ENCODE measurements at places on chromosomes 11 and 22.
A peak's percentile ranks its signal among the peaks of the same experiment; 100 is the strongest.

DNA sequence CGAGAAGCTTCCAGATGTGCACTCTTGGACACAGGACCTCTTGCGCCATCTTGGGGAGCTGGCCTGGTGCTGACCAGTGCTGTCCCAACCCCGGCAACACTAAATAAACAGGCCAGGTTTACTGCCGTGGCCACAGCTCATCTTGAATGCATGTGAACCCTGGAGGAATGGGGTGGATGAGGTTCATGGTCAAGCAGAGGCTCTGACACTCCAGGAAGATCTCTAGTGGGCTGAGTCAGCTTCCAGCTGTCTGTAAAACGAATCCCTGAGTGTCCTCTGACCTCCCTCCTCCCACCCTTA, 51.8 kb downstream of the ALX4 start:
- no peak for DNase-seq

DNA sequence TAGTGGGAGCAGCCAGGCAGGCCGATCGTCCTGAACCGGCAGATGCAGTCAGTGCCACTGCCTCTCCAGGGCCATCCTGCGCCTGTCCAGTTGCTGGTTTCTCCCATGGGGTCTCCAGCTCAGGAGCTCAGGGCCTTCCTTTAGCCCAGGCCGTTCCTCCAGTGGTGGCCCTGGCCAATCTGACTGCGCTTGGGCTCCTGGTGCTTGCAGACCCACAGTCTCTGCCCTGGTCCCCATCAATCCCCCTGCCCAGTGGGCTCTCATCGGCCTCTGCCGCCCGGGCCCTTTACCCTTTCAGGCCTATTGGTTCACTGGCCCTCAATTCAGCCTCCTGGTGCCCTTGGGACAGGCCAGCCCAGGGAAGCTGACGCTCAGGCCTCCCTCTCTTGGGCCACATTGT, 29.2 kb upstream of the TSKU start:
- DNase-seq = no peak

- no peak for DNase-seq
Observed at GRCh38 chr22:30209642-30210041, 36.9 kb downstream of the LIF start.

GRCh38 chr11:49221112-49221511, 12.7 kb upstream of the FOLH1 start:
- DNase-seq = no peak

GRCh38 chr22:37563153-37564081, 3.1 kb downstream of the CDC42EP1 start:
- peak; percentile 96 for DNase-seq

GRCh38 chr11:119567688-119568582, 145.0 kb upstream of the THY1 start:
- DNase-seq = peak; percentile 77

- DNase-seq = no peak
Observed at GRCh38 chr11:69771466-69771865, 3.7 kb downstream of the FGF4 start.

DNA sequence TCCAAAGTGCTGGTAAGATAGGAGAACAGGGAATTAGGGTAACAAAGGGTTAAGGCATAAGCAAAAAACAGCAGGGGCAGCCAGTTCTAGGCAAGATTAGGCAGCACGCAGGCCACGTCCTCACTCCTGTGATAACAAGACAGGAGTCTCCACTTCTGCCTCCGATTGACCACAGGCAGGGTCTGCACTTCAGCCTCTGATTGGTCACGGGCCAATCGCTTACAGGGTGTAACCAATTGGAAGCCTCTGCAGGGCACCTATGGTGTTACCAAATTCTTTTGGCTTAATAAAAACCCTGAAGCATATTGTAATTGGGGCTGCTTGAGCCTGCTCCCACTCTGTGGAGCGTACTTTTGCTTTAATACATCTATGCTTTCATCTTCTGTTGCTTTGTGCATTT, 12.2 kb upstream of the GSTP1 start:
- no peak for DNase-seq

DNA sequence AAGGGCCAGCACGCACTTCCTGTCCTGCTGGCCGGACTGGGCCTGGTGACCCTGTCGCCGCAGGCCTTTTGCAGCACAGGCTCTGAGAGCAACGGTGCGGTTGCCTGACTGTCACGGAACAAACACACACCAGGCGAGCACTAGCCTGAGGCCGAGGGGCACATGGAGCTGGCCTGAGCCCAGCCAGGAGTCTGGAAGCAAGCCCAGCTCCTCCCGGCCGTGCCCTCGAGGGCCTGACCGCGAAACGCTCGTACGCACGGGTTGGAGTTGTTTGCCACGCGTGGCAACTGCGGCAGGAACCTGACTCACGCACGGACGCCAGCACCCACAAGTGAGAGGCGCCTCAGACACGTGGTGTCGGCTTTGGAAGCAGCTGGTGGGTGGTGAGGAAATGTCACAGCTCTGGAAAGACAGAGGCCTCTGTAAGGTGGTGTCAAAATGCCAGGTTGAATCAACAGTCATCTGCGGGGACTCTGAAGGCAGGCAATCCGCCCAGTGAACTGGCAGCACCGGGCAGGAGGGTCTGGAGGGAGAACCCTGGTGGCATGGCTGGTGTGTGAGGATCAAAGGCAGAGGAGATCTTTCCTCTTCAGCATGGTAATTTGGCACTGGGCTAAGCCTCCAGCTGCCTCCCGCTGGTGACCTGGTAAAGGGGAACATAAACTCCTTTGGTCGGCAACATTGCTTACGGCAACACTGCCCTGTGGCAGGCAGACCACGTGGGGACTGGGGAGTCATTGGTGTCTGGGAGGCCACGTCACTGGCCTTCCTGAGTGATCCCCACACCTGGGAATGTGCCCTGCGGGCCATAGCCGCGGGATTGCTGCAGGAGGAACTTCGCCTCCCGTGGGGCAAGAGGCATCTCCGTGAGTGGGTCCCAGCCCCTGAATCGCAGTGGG, 15.3 kb upstream of the IL17REL start:
- DNase-seq = peak; percentile 38

DNA sequence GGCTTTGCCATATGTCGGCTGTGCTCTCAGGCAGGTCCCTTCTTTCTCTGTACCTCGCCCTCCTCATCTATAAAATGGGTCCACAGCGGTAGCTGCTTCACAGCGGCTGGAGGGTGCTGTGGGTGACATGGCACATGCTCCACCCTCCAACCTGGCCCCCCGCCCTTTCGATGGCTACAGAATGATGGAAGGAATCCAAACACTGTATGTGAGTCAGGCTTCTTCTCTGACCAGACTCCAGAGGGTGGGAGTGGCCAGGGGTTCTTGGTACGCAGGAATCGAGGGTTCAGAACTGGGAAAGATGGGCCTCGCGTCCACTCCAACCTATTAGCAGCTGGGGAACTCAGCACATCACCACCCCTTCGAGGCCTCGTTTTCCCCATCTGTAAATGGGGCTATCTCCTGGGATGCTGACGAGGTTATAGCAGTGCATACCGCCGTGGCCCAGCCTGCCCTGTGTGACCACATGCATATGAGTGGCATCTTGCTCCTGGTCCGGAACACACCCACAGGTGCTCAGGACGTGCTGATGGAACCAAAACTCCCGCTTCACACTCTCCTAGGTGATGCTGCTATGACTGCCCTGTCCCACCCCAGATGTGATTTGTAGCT, 26.4 kb downstream of the MN1 start:
- DNase-seq = no peak

DNA sequence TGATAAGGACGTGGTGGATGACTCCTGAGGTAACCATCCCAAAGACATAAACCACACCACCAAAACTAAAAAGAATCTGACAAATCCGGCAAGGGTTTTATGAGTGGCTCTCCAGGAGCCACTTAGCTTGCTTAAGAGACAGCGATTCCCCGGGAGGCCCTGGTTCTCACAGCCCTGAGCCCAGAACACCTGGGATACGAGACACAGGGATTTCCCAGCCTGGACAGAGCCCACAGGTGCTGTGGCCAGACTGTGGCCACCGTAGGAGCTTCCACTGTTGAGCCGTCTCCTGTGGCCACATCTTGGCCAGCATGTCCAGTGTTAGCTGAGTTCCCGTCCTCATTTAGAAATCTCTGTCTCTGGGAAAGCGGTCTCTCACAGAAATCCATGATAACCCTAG, 71.2 kb upstream of the ASPHD2 start:
- DNase-seq = no peak

GRCh38 chr11:111259896-111260295, 14.4 kb downstream of the POU2AF2 start:
- no peak for DNase-seq

DNA sequence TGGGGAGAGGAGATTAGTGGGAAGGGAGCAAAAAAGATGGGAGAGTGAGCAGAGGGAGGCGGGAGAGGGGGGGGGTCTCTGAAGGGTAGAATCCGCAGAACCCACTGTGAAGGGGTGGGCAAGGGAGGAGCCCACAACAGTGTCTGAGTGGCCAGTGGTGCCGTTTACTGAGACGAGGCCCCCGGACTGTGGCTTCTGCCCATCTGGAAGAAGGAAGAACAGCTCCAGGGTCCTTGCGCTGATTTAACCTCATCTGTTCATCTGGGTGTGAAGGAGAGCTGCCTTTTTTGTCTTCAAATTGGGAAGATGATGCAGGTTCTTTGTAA, 45.7 kb upstream of the ANO1 start:
- no peak for DNase-seq

DNA sequence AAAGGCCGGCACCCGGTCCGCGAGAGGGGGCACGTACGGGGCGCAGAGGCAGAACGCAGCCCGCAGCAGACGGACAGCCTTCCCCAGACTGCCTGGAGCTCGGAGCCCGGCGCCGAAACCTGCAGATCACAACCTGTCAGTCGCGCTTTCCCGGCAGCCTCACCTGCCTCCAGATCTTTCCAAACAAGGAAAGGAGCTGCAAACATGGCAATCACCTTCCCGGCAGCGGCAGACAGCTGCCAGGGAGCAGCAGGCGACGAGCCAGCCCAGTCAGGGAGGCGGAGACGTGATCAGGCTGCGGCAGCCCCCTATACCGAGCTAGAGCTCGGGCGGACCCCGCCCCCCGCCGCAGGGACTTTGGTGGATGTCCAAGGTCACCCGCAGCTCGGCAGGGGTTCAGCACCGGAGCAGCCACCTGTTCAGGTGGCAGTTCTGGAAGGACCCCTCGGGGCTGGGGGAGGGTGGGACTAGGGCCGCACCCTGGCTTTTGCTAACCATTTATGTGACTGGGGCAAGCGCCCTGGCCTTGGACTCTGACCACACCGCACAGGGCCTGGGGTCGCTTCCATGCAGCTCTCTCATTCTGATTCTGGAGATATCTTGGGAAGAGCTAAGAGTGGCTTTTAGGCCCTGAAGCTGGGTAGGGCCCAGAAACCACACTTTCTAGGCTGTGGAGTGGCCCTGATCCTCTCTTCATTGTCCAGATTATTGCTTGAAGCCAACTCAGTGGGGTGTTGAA, 143.8 kb downstream of the NECTIN1 start:
- peak; percentile 19 for DNase-seq

DNA sequence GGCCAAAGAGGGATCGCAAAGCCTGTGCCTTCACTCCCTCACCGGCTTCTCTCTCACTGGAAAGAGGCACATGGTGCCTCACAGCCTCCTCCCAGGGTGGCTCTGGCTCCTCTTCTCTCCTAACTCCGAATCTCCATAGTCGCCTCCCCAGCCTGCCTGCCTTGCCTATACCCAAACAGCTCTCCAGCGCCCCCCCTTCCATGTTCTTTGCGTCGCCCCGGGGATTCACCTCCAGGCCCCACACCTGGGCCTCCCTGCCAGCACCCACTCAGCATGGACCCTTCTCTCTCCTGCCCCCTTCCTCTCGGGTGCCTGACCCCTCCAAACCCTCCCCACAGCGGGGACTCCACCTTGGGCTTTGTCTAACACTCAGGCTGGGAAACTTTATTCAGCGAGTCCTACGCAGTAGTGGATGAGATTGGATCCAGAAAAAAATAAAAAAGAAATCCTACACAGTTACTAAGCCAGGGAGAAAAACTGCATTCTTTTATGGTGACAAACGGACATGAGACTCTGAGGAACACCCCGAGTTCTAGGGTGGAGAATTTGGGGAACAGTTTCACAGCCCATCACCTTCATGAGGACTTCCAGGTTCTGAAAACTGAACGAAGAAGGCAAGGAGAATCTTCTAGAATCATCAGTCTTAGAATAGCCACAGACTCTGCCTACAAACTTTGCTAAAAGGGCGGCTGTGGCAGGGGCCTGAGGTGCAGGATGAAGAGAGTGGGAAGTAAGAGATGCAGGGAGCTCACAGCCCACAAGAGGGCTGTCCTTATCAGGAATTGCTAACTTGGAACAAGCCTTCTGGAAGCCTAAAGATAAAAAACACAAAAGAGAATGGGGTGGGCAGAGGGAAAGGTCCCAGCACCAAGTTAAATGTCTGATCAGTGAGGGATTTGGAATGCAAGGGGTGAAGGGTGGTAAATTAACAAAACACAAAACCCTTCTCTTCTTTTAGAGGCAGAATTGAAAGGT, 5.3 kb downstream of the PPM1F start:
- peak; percentile 9 for DNase-seq

DNA sequence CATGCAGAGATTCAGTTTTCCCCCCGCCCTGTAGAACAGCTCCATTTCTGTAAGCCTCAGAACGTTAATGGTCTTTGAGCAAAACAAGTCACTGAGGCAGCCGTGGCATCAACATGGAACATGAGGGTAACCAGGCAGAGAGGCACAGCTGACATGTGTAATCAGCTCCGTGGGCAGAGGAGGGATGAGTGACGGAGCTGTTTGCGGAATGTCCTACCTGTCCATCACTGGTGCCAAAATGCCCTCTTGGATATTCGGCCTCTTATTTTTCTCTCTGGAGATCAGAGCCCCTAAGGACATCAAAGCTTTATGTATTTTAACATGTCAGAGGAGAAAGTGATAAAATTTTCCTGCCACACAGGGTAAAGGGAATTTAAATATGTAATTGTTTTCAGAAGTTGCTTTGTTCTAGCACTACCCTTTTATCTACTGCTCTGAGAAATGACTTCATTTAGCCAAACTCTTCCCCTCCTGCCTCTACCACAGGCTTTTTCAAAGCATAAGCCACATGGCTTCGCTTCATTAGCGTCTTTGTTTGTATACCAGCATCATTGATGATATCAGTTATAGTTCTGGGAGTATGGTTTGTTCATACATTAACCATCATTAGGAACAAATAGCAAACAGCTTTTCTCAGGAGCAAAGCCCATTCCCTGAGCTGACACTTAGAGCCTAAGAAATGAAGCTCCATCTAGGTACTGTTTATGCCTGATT, 32.9 kb downstream of the C11orf71 start:
- no peak for DNase-seq

GRCh38 chr11:65066805-65067291, 8.5 kb upstream of the NAALADL1 start:
- DNase-seq = no peak

DNA sequence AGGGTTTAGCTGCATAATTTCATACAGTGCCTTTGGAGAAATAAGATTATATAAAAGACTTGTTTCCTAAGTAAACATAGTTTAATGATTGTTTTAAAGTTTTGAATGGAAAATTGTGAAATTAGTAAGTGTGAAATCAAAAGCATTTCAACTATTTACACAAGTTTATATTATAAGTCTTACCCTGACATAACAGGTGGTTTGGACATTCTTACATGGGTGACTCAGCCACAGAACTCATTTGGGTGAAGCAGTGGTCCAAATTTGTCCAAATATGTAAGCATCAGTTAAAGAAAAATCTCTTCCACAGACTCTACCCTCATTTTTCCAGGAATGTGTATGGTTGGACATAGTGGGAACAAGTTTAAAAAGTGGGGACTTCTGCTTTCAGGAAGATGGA, 68.0 kb downstream of the USP47 start:
- DNase-seq = peak; percentile 27
